ENCODE measurements at places on chromosomes 5 and 9.

- no peaks in the 10 kb centered on the region for H3K27me3 ChIP-seq
- no peak for DNase-seq
- peaks cover 5% of the 10 kb centered on the region for H3K4me1 ChIP-seq
- no peaks in the 10 kb centered on the region for H3K36me3 ChIP-seq
- H3K27ac ChIP-seq: peak overlapping the region; percentile 30
Measured at GRCh38 chr9:4301971-4302427, 2.1 kb upstream of the GLIS3 start.

DNA sequence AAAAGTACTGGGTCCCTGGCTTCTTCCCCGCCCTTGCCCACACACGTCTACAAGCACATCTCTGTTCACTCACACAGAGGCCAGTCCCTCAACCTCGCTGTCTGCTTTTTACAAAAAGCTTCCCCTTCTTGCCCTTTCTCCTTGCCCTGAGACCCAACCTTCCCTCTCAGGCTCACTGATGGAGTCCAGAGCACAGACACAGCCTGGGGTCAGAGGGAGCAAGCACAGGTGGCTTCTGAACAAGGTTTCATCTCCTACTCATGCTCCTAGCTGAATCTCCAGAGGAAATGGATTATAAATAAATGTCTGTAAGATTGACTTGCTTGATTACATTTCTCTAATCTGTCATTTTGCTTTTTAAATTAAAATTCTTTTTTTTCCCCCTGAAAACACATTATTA lies 101.8 kb downstream of the ICE1 start:
- no peaks in the 10 kb centered on the region for H3K27me3 ChIP-seq
- H3K36me3 ChIP-seq: no peaks in the 10 kb centered on the region
- no peak overlapping the region for H3K4me3 ChIP-seq
- no peak for DNase-seq
- H3K4me1 ChIP-seq: no peaks in the 10 kb centered on the region

GRCh38 chr9:94779031-94779430 lies 52.5 kb downstream of the AOPEP start:
- H3K4me3 ChIP-seq: no peak overlapping the region
- DNase-seq: no peak
- H3K27me3 ChIP-seq: no peaks in the 10 kb centered on the region
- peaks cover 10% of the 10 kb centered on the region for H3K4me1 ChIP-seq
- no peaks in the 10 kb centered on the region for H3K36me3 ChIP-seq
- H3K27ac ChIP-seq: no peak overlapping the region

- H3K4me3 ChIP-seq: no peak overlapping the region
- H3K36me3 ChIP-seq: no peaks in the 10 kb centered on the region
- H3K27me3 ChIP-seq: peaks cover 12% of the 10 kb centered on the region
- no peak for DNase-seq
Measured at GRCh38 chr9:78365748-78366697, 69.1 kb downstream of the PSAT1 start.

GRCh38 chr5:82641331-82642003 lies 363.3 kb upstream of the RPS23 start:
- H3K4me3 ChIP-seq: no peak overlapping the region
- no peak for DNase-seq
- no peaks in the 10 kb centered on the region for H3K36me3 ChIP-seq
- H3K4me1 ChIP-seq: peaks cover 18% of the 10 kb centered on the region
- H3K27ac ChIP-seq: no peak overlapping the region
- no peaks in the 10 kb centered on the region for H3K27me3 ChIP-seq

- no peak overlapping the region for H3K27ac ChIP-seq
- H3K4me1 ChIP-seq: no peaks in the 10 kb centered on the region
- H3K4me3 ChIP-seq: no peak overlapping the region
- no peaks in the 10 kb centered on the region for H3K36me3 ChIP-seq
- no peak for DNase-seq
Measured at GRCh38 chr5:133225671-133226152, 173.9 kb downstream of the HSPA4 start.

DNA sequence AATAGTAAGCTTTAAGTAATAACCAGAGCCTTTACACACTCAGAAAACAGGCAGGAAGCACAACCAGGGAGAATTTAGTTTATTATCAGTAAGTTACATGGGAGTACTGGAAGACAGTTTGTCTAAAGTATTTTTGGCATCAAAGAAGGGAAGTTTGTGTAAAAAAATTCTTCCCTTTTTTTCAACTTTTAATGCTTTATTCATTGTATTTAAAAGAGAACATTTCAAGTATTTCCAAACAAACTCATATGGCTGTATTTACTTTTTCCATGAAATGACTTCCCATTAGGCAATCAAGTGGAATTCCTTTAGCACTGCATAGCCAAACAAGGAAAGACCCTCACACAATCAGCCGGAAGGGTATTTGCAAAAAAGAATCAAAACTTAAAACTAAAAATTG lies 26.7 kb downstream of the RNF145 start:
- no peaks in the 10 kb centered on the region for H3K27me3 ChIP-seq
- peak overlapping the region; percentile 69 for H3K27ac ChIP-seq
- H3K36me3 ChIP-seq: peaks cover 7% of the 10 kb centered on the region
- H3K4me3 ChIP-seq: no peak overlapping the region
- peaks cover 98% of the 10 kb centered on the region for H3K4me1 ChIP-seq
- DNase-seq: no peak

- H3K4me3 ChIP-seq: no peak overlapping the region
- no peak for DNase-seq
- H3K27ac ChIP-seq: no peak overlapping the region
- peaks cover 12% of the 10 kb centered on the region for H3K4me1 ChIP-seq
- no peaks in the 10 kb centered on the region for H3K36me3 ChIP-seq
Measured at GRCh38 chr9:137357166-137357565, 55.1 kb upstream of the NRARP start.

DNA sequence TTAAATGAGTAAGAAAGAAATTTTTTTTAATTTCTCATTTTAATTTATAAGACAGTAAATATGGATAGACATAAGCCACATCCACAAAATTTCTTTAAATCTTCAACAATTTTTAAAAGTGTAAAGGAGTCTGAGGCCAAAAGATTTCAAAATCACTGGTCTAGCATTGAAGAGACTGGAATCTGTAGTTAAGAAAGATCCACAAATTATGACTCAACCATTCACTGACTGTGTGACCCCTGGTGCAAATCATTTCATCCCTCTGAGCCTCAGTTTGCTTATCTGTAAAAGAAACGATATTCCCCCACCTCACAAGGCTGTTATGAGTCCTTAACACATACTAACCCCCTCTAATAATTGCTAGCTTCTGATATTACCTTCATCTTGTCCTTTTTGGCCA lies 98.5 kb downstream of the EBF1 start:
- H3K27ac ChIP-seq: peak overlapping the region; percentile 62
- no peaks in the 10 kb centered on the region for H3K27me3 ChIP-seq
- no peak for DNase-seq
- H3K36me3 ChIP-seq: no peaks in the 10 kb centered on the region

- no peaks in the 10 kb centered on the region for H3K36me3 ChIP-seq
- H3K4me1 ChIP-seq: peaks cover 21% of the 10 kb centered on the region
- no peak overlapping the region for H3K27ac ChIP-seq
- H3K27me3 ChIP-seq: no peaks in the 10 kb centered on the region
Measured at GRCh38 chr9:79135681-79136415, 435.9 kb upstream of the TLE4 start.

DNA sequence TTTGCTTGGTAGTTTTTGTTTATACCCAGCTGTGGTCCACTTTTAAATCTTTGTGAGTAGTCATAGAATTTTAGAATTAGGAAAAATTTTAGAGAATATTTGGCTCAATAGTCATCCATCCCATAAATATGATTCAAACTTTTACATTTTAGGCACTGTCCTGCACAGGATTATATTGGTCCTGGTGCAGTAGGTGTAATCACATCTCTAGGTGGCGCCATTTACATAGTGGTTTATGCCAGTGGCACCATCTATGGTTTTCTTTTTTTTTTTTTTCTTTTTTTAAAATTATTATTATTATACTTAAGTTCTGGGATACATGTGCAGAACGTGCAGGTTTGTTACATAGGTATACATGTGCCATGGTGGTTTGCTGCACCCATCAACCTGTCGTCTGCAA lies 260.7 kb upstream of the KCNN2 start:
- H3K36me3 ChIP-seq: no peaks in the 10 kb centered on the region
- no peak for DNase-seq
- H3K4me3 ChIP-seq: no peak overlapping the region

GRCh38 chr9:133982971-133983720 lies 9.0 kb downstream of the VAV2 start:
- H3K36me3 ChIP-seq: no peaks in the 10 kb centered on the region
- no peak overlapping the region for H3K27ac ChIP-seq
- H3K4me3 ChIP-seq: no peak overlapping the region
- H3K4me1 ChIP-seq: peaks cover 31% of the 10 kb centered on the region
- DNase-seq: no peak
- no peaks in the 10 kb centered on the region for H3K27me3 ChIP-seq

Data from esophagus squamous epithelium (tissue), 5 donors.